Hematopoietic multipotent progenitor cell (in vitro differentiated cells): ENCODE measurements at places on chromosomes 5 and 9.

GRCh38 chr5:13249854-13250253 is 694.6 kb downstream of the DNAH5 start:
- DNase-seq, result no peak

DNA sequence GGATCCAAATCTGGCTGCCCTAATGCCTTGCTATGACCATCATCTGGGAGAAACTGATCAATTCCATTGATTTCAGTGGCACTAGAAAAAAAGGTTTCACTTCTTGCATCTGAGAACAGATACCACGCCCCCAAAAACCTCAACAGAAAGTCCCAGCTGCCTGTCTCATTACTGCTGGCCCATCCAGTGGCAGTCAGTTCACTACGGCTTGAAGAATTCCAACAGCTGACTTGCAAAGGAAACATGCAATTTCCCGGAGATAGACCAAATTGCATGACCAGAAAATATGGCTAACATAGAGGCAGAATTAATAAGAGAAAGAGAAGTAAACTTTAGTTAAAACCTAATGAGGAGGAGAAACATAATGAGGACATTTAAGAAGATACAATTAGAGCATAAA is 48.6 kb downstream of the UGCG start:
- peak; percentile 45 for DNase-seq

DNA sequence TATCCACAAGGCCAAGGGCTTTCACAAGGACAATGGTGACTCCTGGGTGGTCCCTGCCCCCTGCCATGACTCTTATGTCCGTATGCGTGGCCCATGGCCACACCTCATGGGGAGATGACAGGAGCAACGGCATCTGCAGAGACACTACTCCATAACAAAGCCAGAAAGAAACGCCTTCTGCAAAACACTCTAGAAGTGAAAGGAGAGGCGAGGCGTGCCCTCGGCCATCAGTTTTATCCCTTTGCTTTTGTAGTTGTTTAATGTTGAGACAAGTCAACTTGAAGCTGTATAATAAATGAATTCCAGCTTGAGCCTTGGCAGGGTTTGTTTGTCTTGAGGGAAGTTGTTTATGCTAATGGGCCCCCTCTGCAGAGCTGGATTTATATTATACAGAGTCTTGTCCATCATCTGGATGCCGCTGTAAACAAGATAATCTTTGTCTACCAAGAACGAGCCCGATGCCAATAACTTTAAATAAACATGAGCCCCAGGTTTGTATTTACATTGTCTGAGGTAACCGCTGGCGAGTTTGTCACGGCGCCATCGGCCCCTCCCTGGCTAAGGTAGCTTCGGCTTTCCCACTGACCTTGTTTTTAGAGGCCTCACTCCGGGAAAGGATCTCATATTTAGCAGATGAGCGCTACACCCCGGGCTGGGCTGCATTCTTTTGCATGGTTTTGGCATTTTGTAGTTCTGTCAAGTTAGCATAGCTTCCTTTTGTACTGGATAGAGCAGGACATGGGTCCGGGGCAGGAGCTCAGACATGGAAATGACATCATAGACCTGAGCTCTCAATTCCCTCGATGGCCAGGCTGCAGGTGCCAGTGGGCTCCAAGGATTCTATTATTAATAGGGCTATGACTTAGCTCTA is 165.3 kb downstream of the ERCC6L2 start:
- DNase-seq, result no peak

GRCh38 chr9:124010303-124010664 is 1.3 kb upstream of the LHX2 start:
- DNase-seq, result no peak
